ENCODE measurements at places on chromosomes 16 and 17.

DNA sequence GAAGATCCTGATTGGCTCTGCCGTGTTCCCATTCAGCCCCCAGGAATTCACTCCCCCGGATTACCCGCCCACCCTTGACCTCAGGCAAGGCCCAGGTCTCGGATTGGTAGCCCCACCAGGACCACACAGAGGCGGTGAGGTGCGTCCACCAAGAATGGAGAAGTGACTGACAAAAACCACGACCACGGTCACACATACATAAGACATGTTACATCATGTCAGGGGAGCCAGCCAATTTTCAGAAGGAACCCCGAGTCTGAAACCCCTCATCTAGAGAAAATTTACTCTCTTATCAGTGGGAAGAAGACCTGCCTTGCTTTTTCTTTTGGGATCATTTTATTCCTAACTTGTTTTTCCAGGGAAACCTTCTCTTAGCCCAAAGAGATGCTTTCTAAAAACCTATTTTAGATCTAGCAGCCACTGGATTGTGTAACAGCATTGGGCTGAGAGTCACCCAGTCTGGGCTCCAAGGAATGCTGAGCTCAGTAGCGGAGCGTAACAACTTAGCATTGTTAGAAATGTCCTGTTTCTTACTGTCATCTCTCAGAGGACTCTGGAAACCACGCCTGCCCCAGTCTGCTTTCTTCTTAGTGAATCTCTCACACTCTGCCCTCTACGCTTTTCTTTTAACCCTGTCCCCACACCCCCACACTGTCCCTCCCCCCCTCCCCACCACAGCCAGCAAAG, 164.1 kb downstream of the CMIP start:
- DNase-seq, result no peak

GRCh38 chr16:56689171-56689570, 6.9 kb downstream of the MT1X start:
- DNase-seq, result no peak

DNA sequence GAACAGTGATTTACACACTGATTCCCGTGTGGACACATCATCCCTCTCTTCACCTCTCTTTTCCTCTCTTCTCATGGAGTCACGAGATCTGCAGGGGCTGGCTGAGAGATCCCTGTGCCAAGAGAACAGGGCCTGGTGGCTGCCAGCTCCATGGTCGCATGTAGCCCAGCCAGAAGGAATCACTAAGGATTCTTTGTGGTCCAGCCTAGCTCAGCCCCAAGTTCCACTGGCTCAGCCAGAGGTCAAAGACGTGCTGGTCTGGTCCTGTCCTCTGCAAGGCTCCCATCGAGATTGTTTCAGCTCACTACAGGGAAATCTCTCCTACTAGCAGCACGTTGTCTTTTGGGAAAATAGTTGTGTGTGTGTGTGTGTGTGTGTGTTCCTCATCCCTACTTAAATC, 66.4 kb downstream of the NDEL1 start:
- DNase-seq, result no peak

DNA sequence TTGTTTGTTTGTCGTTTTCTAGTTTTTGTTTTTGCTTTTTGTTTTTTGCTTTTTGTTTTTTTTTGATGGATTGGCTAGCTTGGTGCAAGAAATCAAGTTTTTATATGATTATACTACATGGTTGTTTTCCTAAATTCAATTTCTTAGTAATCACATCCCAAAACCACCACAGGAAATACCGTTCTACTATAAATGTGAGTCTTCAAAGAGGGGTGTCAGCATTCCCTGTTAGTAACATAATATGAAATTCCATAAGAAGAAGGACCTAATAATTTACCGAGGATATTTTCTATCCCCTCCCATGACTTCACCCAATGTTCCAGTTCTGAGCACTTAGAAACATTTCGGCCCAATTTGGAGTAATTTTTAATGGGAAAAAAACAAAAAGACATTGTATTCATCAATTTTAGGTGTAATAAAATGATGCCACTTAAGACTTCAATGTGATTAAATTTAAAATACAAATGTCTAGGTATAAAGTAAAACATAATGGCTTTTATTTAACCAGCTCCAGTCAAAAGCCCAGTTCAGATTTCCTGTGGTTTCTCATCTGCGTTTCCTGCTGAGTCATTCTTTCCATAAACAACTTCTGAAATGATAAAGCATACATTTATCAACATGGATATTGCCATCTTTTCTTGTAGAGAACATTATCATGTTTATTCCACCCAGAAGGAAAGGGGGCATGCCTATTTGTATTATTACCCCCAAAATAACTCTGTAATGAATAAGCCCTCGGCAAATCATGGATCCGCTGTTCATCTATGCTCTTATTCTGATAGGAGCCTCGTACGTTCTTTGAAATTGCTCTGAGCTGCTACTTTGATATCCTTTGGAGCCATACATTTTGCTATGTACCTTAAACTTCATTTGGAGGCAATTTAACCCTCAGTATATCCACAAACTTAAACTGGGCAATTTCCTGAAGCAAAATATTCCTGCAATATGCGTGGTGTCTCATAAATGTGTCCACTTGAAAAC, 28.1 kb downstream of the HSBP1 start:
- DNase-seq, result no peak

- DNase-seq, result no peak
Observed at GRCh38 chr16:4607841-4608703, 6.6 kb downstream of the UBALD1 start.

Data from stimulated activated CD4-positive, alpha-beta T cell treated with anti-CD3 and anti-CD28 coated beads, Interleukin-4, amount 100 ng/mL, for 4 hours (primary cell).